HCT116 (cell line): ENCODE measurements at places on chromosomes 5 and 9.

DNA sequence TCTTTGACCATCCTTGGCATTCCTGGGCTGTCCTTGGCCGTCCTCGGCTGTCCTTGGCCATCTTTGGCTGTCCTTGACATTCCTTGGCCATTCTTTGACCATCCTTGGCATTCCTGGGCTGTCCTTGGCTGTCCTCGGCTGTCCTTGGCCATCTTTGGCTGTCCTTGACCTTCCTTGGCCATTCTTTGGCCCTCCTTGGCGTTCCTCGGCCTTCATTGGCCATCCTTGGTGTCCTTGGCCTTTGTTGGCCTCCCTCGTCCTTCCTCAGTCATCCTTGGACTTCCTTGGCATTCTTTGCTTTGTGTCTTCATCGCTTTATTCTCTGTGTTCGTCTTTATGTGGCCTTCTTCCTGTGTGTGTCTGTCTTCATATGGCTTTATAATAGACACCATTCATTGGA lies 20.7 kb downstream of the NDUFS6 start:
- DNase-seq = no peak

- no peak for DNase-seq
These were observed 29.4 kb upstream of the TAL2 start for GRCh38 chr9:105632807-105633206.

DNA sequence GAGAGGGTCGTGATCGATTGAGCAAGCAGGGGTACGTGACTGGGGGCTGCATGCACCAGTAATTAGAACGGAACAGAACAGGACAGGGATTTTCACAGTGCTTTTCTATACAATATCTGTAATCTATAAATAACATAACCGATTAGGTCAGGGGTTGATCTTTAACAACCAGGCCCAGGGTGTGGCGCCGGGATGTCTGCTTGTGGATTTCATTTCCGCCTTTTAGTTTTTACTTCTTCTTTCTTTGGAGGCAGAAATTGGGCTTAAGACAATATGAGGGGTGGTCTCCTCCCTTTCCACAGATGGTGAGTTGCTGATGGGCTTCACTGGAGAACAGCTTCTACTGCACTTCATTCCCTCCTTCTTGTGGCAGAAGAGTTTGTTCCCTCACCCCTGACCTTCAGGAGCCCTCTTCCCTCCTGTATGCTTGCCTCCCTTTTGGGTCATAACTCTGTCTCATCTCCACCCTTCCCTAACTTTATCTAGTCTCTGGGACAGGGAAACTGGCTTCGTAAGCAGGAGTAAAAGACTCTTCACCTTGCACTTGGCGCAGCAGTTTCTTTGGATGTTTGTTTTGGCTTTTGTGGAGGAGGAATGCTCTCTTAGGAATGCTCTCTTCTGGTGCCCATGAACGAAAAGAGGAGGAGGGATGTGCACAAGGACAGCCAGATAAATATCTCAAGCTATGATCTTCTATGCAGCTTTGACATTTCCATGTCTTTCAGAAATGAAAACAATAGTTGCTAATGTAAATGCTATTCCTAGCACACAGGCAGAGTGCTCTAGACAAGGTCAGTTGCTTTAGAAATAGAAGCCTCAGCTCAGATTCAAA lies 139.8 kb upstream of the RPS23 start:
- DNase-seq = no peak

- DNase-seq = no peak
These were observed 137.7 kb upstream of the SMIM23 start for GRCh38 chr5:171647904-171648260.

DNA sequence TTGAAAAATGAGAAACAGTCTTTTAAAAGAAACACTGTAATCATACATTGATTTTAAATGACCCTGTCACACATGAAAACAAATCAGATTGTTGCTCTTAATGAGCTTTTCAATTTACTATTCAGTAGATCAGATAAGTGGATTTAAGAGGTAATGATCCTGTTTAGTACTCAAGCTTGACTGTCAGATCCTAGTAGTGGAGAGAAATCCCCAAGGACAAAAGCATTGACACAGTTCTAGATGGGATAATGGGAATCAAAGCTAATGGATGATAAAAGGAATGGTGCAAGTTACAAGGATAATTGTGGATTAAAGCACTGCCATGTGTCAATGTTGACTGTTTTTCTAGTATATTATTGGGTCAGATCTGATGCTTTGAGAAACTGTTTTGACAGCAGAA lies 142.3 kb upstream of the TLX3 start:
- DNase-seq = no peak

GRCh38 chr9:99137225-99137624 lies 32.3 kb downstream of the TGFBR1 start:
- DNase-seq = no peak

DNA sequence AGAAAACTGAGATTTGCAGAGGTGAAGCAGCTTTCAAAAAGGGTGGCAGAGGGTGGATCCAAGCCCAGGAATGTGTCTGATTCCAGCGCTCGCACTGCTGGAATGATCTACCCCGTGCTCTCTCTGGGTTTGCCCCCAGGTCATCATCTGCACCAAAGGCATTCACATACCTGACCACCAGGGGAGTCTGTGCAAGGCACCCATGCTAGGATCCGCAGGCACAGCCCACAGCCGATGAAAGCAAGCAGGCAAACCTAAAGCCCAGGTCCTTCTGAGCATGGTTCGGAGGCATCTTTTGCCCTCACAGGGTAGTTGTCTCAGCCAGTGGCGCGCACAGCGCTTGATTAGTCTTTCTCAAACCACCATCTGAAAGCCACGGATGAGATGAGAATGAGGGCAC lies 56.6 kb downstream of the TEK start:
- DNase-seq = no peak

DNA sequence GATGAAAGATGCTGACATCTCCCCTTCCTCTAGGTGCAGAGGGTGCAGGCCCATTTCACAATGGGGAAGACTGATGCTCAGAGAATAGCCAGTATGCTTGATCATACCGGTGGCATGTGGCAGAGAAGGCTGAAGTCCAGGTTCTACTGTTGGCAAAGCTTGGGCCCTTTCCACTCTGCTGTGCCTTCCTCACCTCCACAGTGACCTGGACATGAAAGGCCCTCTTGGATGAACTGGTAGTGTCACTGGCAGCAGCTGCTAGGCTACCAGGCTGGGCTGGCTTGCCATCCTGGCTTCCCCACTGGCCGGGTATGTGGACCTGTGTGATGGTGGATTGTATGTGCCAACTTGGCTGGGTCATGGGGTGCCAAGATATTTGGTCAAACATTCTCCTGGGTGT lies 92.0 kb downstream of the GADD45G start:
- DNase-seq = no peak

GRCh38 chr5:42515504-42515903 lies 92.3 kb downstream of the GHR start:
- no peak for DNase-seq

DNA sequence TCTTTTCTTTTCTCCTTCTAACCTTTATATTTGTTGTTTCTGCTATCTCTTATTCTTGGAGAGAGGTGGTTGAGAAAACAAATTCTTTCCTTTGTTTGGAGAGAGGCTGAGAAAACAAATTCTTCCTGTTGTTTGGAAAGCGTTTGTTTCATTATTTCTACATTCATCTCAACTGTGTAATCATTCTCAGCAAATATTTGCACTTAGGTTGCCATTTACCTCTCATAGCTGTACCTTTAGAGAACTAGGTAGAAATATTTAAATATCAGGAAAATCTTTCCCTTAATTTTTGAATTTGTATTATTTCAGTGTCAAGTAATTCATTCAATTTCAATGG lies 1824.4 kb upstream of the CDH9 start:
- DNase-seq = no peak

- no peak for DNase-seq
These were observed 8.3 kb upstream of the XPA start for GRCh38 chr9:97705354-97705950.

- DNase-seq = no peak
These were observed 6.3 kb downstream of the STC2 start for GRCh38 chr5:173321886-173322285.

- no peak for DNase-seq
These were observed 255.9 kb downstream of the PSAT1 start for GRCh38 chr9:78552802-78553201.

DNA sequence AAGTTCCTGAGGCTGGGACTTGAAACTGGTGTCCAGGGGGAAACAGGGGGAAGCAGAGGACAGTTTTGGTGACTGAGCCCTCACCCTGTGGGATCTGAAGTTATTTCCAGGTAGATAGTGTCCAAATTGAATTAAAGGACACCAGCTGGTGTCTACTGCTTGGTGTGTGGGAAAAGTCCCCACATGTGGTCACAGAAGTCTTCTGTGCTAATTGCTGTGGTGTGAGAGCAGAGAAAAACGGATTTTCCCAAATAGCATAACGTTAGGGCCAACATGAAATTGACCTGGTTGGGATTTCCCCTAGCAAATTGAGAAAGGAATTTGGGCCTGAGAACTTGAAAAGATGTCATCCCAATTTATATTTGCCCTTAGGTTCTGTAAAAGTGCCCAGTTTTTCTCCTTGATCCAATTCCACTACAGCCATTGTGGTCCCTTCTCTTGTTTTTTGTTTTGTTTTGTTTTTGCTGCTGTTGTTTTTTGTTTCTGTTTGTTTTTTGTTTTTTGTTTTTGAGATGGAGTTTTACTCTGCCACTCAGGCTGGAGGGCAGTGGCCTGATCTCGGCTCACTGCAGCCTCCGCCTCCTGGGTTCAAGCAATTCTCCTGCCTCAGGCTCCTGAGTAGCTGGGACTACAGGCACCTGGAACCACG lies 5.6 kb upstream of the STARD4 start:
- DNase-seq = no peak

DNA sequence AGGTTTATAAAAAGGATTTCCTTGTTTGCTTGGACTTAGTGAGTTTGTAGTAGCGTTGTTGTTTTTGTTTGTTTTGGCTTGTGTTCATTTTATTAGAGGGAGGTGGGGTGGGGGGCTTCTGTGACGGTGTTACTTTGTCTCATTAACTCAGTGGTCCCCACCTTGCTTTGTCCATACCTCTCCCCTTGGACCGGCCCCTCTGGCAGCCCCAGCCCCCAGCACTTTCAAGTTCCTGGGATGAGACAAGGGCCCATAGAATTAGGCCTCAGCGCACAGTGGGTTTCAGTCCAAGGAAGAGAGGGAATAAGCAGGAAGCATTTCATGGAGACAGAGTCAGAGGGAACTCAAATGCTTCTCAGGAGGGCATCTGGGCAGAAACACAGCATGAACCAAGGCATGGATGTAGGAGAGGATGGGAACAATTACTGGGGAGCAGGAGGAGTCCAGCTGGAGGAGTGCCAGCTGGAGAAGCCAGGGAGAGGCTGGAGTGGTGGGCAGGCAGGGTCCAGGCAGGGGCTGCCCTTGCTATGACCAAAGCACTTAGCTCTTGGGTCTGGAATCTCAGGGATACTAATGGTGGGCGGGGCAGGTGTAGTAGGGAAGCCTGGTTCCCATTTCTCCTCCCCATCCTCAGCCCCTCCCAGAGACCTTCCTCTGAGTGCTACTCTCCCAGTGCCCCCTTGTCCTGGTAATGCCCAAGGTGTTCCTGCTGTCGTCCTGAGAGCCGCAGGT lies 23.5 kb upstream of the ENHO start:
- DNase-seq = no peak

GRCh38 chr9:127330501-127330900 lies 65.9 kb downstream of the GARNL3 start:
- no peak for DNase-seq

DNA sequence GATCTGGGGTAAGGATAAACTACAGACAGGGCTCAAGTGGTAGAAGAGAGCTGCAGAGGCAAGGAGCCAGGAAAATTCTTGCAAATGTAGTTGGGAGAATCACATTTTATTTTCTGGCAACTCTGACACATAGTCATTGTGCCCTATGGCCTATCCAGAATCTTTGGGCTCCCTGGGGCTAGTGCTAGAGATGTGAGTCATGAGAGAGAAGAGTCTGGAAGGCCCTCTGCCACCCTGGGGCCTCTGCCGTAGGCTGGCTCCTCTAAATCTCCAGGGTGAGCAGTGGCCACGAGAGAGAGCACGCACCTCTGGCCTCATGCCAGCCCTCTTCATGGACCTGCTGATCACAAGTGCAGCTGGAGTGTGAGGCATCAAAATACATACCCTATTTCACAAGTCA lies 74.3 kb upstream of the SSBP2 start:
- no peak for DNase-seq

GRCh38 chr5:9279774-9280173 lies 266.1 kb downstream of the SEMA5A start:
- no peak for DNase-seq

DNA sequence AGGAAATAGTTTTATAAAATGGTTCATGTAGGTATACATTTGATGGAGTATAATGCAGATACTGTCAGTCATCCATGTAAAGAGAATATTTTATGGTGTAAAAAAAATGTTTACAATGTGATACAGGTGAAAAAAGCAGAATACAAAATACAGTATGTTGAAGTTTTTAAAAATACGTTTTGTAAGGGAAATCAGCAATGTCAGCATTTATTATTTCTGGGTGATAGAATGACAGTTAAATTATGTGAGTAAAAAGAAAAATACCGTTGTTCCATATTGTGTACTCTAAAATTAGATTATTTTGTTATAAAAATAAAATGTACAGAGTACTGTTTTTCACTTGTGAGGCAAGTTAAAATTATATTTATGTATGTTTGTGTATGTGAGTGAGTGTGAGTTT lies 69.0 kb downstream of the UBE2R2 start:
- no peak for DNase-seq

GRCh38 chr9:93257808-93258331 lies 73.9 kb downstream of the WNK2 start:
- no peak for DNase-seq

- DNase-seq = no peak
These were observed 444.4 kb downstream of the SPATA31A7 start for GRCh38 chr9:61634192-61634591.

DNA sequence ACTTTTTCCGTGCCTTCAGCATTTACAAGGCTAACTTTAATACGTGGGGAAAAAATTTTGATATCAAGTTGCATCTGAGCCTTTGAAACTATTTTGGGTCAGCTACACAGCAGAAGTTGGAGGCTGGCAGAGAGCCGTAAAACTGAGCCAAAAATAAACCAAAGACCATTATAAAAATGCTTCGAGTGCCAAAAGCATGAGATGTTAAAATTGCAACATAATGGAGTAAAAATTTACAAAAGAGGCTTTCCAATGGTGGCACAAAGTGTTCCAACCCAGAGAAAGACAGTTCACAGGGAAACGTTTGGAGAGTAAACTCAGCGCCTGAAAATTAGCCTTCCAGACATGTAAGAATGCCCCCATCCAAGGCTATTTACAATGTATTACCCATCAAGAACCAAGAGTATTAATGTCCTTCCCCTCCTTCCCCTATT lies 190.3 kb downstream of the TLE1 start:
- DNase-seq = no peak

GRCh38 chr5:179769271-179769670 lies 24.5 kb upstream of the LTC4S start:
- no peak for DNase-seq

DNA sequence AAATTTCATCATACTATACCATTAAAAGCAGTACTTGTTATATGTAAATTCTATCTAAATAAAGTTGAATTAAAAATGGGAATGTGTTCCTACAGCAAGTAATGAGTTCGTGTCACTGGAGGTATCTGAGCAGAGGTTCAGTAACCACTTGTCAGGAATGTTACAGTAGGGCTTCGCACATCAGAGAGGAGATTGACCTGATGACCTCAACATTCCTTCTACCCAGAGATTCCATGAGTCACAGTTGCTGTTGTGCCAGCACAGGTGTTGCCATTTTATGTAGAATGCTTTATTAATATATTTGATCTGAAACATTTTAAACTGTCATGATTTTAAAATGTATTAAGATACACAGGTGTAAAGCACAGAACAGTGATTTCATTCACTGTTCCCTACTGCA lies 60.3 kb downstream of the STX17 start:
- peak; percentile 76 for DNase-seq

GRCh38 chr9:68530618-68531017 lies 10.1 kb downstream of the TMEM252 start:
- DNase-seq = no peak
